Placental epithelial cell (primary cell): ENCODE measurements at places on chromosomes 3 and 15. TPM values are rescaled to one million over a fixed set of nuclear protein-coding genes. Genes with fewer than 3 reads are reported as not detected.

DAPK2 gene
- under 0.01 and 0.39 TPM in 2 replicates for total RNA-seq

CAMKV gene
- not detected in 2 replicates for total RNA-seq

SNTN gene
- total RNA-seq, result not detected in 2 replicates

ATP13A5 gene
- total RNA-seq, result not detected in 2 replicates

LNP1 gene
- total RNA-seq, result 6.0 and 10.6 TPM in 2 replicates

CRABP1 gene
- not detected in 2 replicates for total RNA-seq

MYH15 gene
- total RNA-seq, result 0.39 and 4.1 TPM in 2 replicates

SMAD6 gene
- total RNA-seq, result 6.6 and 9.4 TPM in 2 replicates

PRSS50 gene
- total RNA-seq, result 0.54 and 4.3 TPM in 2 replicates

MRPL46 gene
- 10.6 and 13.9 TPM in 2 replicates for total RNA-seq

LYZL4 gene
- total RNA-seq, result 0.39 TPM in 1 of 2 replicates, not detected in the other

C2CD4A gene
- total RNA-seq, result 0.11 TPM in 1 of 2 replicates, not detected in the other
